AG04450 (cell line): ENCODE measurements at places on chromosomes 7 and 10. TPM values are rescaled to one million over a fixed set of nuclear protein-coding genes. Genes with fewer than 3 reads are reported as not detected.

CRHR2 gene
- not detected in 2 replicates for polyA plus RNA-seq

WDFY4 gene
- polyA plus RNA-seq = not detected in 2 replicates

TNKS2 gene
- 35.5 and 45.5 TPM in 2 replicates for polyA plus RNA-seq

HTR7 gene
- polyA plus RNA-seq = 1.1 TPM in 2 replicates

SYT15 gene
- polyA plus RNA-seq = 0.15 and 0.20 TPM in 2 replicates

HELLS gene
- 6.7 and 10.0 TPM in 2 replicates for polyA plus RNA-seq

INPP5A gene
- 20.2 and 22.5 TPM in 2 replicates for polyA plus RNA-seq

REEP3 gene
- polyA plus RNA-seq = 26.6 and 36.5 TPM in 2 replicates

POMZP3 gene
- 4.1 and 5.6 TPM in 2 replicates for polyA plus RNA-seq

UTF1 gene
- polyA plus RNA-seq = not detected in 2 replicates

CREB5 gene
- 22.1 and 23.3 TPM in 2 replicates for polyA plus RNA-seq

MYO3A gene
- polyA plus RNA-seq = not detected in 2 replicates

PRRT4 gene
- polyA plus RNA-seq = not detected in 2 replicates

LLCFC1 gene
- not detected in 2 replicates for polyA plus RNA-seq

NPC1L1 gene
- 0.36 and 0.42 TPM in 2 replicates for polyA plus RNA-seq

LIPK gene
- not detected in 2 replicates for polyA plus RNA-seq

CHAT gene
- polyA plus RNA-seq = not detected in 2 replicates

CARD11 gene
- 1.2 TPM in 2 replicates for polyA plus RNA-seq

CALCR gene
- polyA plus RNA-seq = not detected in 2 replicates

HKDC1 gene
- polyA plus RNA-seq = 0.47 and 0.83 TPM in 2 replicates

NHLRC2 gene
- polyA plus RNA-seq = 6.8 and 7.6 TPM in 2 replicates

MYOZ1 gene
- polyA plus RNA-seq = not detected in 2 replicates

BTBD16 gene
- polyA plus RNA-seq = not detected in 2 replicates

C10orf67 gene
- polyA plus RNA-seq = 0.10 and 0.14 TPM in 2 replicates

SRRM3 gene
- polyA plus RNA-seq = 1.5 and 2.0 TPM in 2 replicates
